Glomerular endothelial cell (primary cell): ENCODE measurements at places on chromosomes 16 and 17. TPM values are rescaled to one million over a fixed set of nuclear protein-coding genes. Genes with fewer than 3 reads are reported as not detected.

GRCh38 chr16:77514500-77515220 is 79.8 kb upstream of the ADAMTS18 start:
- no peak for DNase-seq

The SARM1 gene
- total RNA-seq: 4.7 and 6.7 TPM in 2 replicates

The KRTAP3-2 gene
- not detected in 2 replicates for total RNA-seq

DNA sequence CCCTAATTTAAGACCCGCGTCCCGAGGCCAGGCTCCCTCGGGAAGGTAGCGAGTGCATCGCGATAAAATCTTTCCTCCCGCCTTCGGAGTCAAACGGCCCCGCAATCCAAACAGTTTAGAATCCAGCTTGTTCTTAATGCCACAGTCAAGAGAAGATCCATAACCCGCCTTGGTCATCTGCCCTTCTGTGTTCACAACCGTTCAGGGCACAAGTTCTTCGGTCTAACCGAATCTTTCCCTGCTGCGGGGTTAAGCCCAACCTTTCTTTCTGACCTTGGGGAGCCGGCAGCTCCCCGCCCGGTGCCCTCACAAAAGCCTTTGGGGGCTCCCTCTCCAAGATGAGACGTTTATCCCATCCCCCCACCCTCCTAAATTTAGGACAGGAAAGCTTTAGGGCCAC is 30.3 kb downstream of the CPSF4L start:
- DNase-seq: no peak

The PYY gene
- 0.64 TPM in 1 of 2 replicates, not detected in the other for total RNA-seq

The VMO1 gene
- 0.44 TPM in 1 of 2 replicates, not detected in the other for total RNA-seq

GRCh38 chr16:50500171-50500874 is 47.9 kb upstream of the NKD1 start:
- no peak for DNase-seq

The ZMYND15 gene
- 0.06 and 0.15 TPM in 2 replicates for total RNA-seq

DNA sequence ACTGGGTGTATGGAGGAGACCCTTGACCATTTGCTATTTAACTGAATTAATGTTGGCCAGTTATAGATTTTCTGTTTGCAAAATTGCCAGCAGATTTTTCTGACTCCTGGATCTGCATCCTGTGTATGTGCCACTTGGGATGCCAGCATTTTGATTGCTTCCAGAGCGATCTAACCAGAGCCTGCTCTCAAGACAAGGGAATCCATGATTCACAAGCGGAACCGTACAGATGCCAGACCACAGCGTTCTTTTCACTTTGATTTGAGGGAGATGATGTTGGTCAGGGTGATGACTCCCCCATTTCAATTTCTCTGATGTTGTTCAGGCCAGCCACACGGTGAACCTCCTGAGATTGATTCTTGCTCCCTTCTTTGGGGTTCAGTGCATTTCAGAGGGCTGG is 228.7 kb downstream of the CDH13 start:
- no peak for DNase-seq

The DHX58 gene
- 6.5 and 11.3 TPM in 2 replicates for total RNA-seq

- DNase-seq: no peak
Observed at GRCh38 chr17:67970783-67971182, 25.5 kb downstream of the C17orf58 start.
